Fibroblast of skin of right biceps (primary cell): ENCODE measurements at places on chromosomes 2 and 18.

DNA sequence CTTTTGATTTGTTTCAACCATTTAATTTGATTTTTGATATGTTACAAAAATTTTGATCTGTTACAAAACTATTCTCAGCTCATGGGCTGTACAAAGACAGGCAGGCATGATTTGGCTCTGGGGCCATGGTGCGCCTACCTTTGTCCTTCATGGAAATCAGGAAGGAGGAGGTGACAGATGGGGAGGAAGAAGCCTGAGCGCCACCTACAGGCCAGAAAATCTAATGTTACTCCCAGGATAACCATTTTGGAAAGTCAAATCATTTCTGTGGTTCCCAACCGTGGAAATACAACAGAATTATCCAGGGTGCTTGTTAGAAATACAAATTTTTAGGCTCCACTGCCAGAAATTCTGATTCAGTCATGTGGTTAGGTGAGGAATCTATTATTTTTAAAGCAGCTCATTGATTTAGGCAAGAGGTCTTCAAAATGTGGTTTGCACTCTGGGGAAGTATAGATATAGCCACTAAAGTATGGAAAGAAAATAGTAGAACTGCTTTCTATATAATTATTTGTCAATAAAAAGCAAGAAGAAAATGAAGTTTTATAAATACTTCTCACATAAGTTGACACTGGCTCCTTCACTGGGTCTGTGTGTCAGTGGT, 93.9 kb downstream of the EVA1A start:
- DNase-seq, result peak; percentile 44

GRCh38 chr2:100274076-100274475, 48.2 kb downstream of the LONRF2 start:
- DNase-seq, result no peak

GRCh38 chr2:20513946-20514345, 67.1 kb downstream of the RHOB start:
- no peak for DNase-seq

GRCh38 chr18:12455496-12455895, 47.8 kb downstream of the PRELID3A start:
- DNase-seq, result no peak

DNA sequence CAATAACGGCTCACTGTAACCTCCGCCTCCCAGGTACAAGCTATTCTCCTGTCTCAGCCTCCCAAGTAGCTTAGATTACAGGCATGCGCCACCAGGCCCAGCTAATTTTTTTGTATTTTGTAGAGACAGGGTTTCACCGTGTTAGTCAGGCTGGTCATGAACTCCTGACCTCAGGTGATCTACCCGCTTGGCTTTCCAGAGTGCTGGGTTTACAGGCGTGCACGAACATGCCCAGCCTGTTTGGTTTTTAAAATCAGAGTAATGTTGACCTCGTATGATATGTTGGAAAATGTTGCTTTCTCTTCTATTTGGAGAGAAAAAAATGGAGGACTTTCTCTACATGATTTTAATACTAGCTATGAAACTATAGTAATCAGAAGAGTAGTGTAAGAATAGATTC, 386.2 kb downstream of the PTH2R start:
- no peak for DNase-seq

- no peak for DNase-seq
These were observed 185.9 kb downstream of the SLC39A10 start for GRCh38 chr2:195842932-195843331.

- no peak for DNase-seq
These were observed 1072.1 kb upstream of the FANCL start for GRCh38 chr2:59312967-59313940.

DNA sequence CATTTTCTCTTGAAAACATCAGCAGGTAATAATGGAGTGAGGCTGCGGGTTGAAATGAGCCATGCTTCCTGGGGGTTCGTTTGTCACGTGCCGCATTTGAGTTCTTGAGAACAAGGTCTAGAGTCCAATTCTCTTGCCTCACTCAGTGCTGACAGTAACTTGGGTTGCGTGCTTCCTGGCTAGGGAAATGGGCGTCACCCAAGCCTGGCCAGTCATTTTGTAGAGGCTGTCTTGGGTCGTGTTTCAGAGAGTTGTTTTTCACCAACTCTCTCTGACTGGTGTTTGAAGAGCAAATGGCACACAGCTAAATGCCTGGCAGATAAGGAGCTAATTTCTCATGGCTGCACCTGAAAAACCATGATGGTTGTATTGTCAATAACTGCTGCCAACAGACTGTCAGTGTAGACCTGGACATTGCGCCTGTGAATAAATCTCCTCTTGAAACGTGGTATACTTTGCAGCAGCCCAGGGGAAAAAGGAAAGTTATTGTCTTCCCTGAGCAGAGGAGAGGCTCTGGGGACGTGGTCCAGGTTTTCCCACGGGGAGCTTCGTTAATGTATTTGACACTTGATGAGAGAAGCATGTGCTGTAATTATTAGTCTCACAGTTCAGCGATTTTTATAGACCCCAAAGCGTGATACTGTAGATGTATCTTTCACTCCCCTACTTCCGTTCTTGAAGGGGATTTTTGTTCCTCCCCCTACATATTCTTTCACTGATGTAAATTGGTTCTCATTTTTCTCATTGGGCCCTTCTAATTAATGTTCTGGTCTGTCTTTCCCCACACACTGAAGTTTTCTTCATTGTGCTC, 196.0 kb downstream of the FHOD3 start:
- peak; percentile 24 for DNase-seq

DNA sequence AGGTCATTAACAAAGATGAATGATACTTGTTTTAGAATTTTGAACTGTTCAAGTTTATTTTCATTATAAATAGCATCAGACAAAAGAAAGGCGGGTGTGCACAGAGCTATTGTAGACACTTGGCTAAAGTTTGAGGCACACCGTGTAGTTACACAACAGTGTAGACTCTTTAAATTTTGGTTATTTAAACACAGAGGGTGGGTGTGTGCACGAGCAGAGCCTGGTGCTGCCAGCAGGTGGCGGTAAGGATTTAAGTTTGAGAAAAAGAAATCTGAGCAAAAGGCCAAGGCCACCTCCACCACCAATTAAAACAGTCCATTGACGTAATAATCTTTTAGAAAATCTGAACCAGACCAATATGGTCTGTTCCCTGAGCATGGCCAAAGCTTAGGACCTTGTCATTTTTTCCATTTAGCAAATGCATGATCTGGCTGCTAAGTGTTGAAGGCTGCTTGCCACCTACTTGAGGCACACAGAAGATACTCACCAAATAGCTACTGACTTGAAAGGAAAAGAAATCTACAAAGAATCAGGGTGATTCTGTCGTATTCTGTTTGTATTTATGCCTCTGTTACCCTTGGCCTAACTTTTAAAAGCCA, 14.3 kb downstream of the COPS7B start:
- DNase-seq, result peak; percentile 16

DNA sequence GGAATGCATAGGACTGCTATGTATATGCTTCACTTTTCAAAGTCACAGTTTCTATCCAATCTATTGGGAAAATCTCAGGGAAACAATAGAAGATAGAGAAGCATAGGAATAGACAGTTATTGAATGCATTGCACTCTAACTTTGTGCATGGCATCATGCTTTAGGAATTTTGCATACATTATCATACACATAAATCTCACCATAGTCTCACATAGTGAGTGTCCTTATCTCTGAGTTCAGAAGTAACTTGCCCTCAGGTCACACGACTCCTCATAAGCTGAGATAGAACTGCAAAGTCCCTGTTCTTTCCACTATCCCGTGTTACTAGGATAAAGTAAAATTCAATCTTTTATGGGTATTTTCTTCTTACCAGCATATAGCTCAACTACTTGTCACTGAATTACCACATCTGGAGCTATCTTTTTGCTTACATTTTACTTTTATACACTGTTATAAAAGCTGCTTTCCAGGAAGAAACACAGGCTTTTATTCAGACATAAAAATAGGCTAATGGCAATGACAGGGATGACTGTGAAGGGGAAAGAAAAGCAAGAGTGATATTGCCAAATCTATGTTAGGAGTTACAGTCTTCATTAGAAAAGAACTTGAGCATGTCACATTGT, 666.9 kb downstream of the XIRP2 start:
- DNase-seq, result no peak
